Purkinje cell (primary cell): ENCODE measurements at places on chromosomes 2 and 18. TPM values are rescaled to one million over a fixed set of nuclear protein-coding genes. Genes with fewer than 3 reads are reported as not detected.

Gene CCL20
- not detected in 2 replicates for polyA plus RNA-seq

Gene KIF3C
- 65.3 and 81.1 TPM in 2 replicates for polyA plus RNA-seq

Gene ANKRD62
- polyA plus RNA-seq: not detected in 2 replicates

Gene GPR17
- polyA plus RNA-seq: 0.12 and 0.71 TPM in 2 replicates

Gene GCKR
- not detected in 2 replicates for polyA plus RNA-seq
